ENCODE measurements at places on chromosomes 1 and 21. TPM values are rescaled to one million over a fixed set of nuclear protein-coding genes. Genes with fewer than 3 reads are reported as not detected.

- H3K27me3 ChIP-seq, result no peaks in the 10 kb centered on the region
- DNase-seq, result no peak
- H3K4me3 ChIP-seq, result no peak overlapping the region
- no peaks in the 10 kb centered on the region for H3K4me1 ChIP-seq
- no peaks in the 10 kb centered on the region for H3K36me3 ChIP-seq
- H3K27ac ChIP-seq, result no peak overlapping the region
Measured at GRCh38 chr21:22710721-22711120, 1712.5 kb downstream of the NCAM2 start.

The EXTL2 gene
- total RNA-seq, result 10.8 TPM

GRCh38 chr1:173280899-173281660 lies 73.9 kb upstream of the TNFSF4 start:
- H3K27ac ChIP-seq, result no peak overlapping the region
- no peaks in the 10 kb centered on the region for H3K36me3 ChIP-seq
- no peak for DNase-seq
- H3K4me3 ChIP-seq, result no peak overlapping the region
- peaks cover 4% of the 10 kb centered on the region for H3K27me3 ChIP-seq
- H3K4me1 ChIP-seq, result peaks cover 23% of the 10 kb centered on the region

GRCh38 chr1:30572192-30572591 lies 151.2 kb downstream of the MATN1 start:
- H3K27me3 ChIP-seq, result peaks cover 21% of the 10 kb centered on the region
- DNase-seq, result no peak
- no peak overlapping the region for H3K27ac ChIP-seq
- no peaks in the 10 kb centered on the region for H3K36me3 ChIP-seq
- H3K4me1 ChIP-seq, result no peaks in the 10 kb centered on the region

- no peak for DNase-seq
- no peak overlapping the region for H3K4me3 ChIP-seq
- H3K27me3 ChIP-seq, result no peaks in the 10 kb centered on the region
- H3K36me3 ChIP-seq, result peaks cover 47% of the 10 kb centered on the region
- H3K4me1 ChIP-seq, result peaks cover 61% of the 10 kb centered on the region
Measured at GRCh38 chr1:244445320-244446181, 6.2 kb downstream of the ADSS2 start.

DNA sequence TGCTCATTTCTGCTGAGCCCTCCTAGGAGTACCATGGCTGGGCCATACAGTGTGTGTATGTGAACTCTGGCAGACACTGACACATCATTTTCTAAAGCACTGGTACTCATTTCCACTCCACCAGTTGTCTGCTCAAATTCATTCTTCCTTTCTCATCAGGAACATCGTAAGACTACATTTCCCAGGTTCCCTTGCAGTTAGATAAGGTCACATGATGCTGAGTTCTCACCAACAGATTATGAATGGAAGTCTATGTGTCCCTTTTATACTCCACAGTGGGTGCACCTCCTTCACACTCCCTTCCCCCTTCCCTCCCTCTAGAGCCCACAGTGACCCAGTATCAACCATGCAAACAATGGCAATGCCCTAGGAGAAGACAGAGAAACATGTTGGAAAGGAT lies 38.3 kb upstream of the PAX7 start:
- H3K27ac ChIP-seq, result no peak overlapping the region
- H3K36me3 ChIP-seq, result no peaks in the 10 kb centered on the region
- H3K4me1 ChIP-seq, result no peaks in the 10 kb centered on the region
- peaks cover 32% of the 10 kb centered on the region for H3K27me3 ChIP-seq
- DNase-seq, result no peak
- no peak overlapping the region for H3K4me3 ChIP-seq

- H3K27me3 ChIP-seq, result peaks cover 8% of the 10 kb centered on the region
- no peaks in the 10 kb centered on the region for H3K36me3 ChIP-seq
- no peak overlapping the region for H3K4me3 ChIP-seq
- no peaks in the 10 kb centered on the region for H3K4me1 ChIP-seq
- DNase-seq, result no peak
- H3K27ac ChIP-seq, result peak overlapping the region; percentile 6
Measured at GRCh38 chr1:43473463-43473862, 19.7 kb upstream of the HYI start.

The OVAAL gene
- not detected for total RNA-seq

GRCh38 chr1:163872067-163872466 lies 550.3 kb downstream of the NUF2 start:
- H3K4me3 ChIP-seq, result no peak overlapping the region
- H3K27me3 ChIP-seq, result no peaks in the 10 kb centered on the region
- no peaks in the 10 kb centered on the region for H3K36me3 ChIP-seq
- no peak overlapping the region for H3K27ac ChIP-seq

- H3K4me3 ChIP-seq, result peak overlapping the region; percentile 34
- H3K27me3 ChIP-seq, result no peaks in the 10 kb centered on the region
- peaks cover 80% of the 10 kb centered on the region for H3K4me1 ChIP-seq
- DNase-seq, result peak; percentile 90
- peaks cover 45% of the 10 kb centered on the region for H3K36me3 ChIP-seq
Measured at GRCh38 chr1:230109895-230110667, 43.0 kb downstream of the GALNT2 start.

The PLA2G2F gene
- not detected for total RNA-seq

DNA sequence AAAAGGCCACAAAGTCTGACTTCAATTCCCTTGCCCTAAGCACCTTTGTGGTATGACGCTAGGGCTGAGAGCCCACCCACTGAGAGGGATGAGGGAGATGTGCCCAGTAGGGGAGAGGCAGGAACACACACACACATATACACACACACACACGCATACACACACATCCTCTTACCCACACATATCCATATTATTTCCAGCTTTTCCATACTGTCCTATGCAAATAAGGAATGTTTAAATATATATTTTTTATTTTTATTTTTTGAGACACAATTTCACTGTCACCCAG lies 3.0 kb downstream of the RAB25 start:
- no peaks in the 10 kb centered on the region for H3K36me3 ChIP-seq
- H3K4me3 ChIP-seq, result no peak overlapping the region
- H3K4me1 ChIP-seq, result peaks cover 10% of the 10 kb centered on the region
- no peak for DNase-seq

- H3K36me3 ChIP-seq, result no peaks in the 10 kb centered on the region
- H3K27ac ChIP-seq, result no peak overlapping the region
- no peaks in the 10 kb centered on the region for H3K27me3 ChIP-seq
Measured at GRCh38 chr1:41313661-41314131, 47.5 kb upstream of the FOXO6 start.

The DHRS3 gene
- total RNA-seq, result 163 TPM

DNA sequence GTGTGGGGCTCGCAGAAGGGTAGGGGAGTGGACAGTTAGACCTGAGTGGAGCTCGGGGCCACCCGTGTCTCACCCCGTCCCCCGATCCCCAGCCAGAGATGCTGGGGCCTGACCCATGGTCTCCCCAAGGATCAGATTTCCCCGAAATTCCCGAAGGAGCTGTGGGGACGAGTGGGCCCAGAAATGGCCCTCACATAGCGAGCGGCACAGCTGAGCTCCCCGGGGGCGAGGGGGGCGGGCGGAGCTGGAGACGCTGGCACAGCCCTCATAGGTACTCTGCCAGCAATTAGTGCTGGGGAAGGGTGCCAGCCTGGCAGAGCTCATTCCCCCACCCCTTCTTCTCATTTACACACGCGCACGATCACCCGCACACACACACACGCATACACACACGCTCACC lies 9.2 kb downstream of the CASZ1 start:
- no peaks in the 10 kb centered on the region for H3K4me1 ChIP-seq
- H3K36me3 ChIP-seq, result no peaks in the 10 kb centered on the region
- H3K27ac ChIP-seq, result no peak overlapping the region
- H3K4me3 ChIP-seq, result no peak overlapping the region

The LMX1A gene
- total RNA-seq, result not detected

DNA sequence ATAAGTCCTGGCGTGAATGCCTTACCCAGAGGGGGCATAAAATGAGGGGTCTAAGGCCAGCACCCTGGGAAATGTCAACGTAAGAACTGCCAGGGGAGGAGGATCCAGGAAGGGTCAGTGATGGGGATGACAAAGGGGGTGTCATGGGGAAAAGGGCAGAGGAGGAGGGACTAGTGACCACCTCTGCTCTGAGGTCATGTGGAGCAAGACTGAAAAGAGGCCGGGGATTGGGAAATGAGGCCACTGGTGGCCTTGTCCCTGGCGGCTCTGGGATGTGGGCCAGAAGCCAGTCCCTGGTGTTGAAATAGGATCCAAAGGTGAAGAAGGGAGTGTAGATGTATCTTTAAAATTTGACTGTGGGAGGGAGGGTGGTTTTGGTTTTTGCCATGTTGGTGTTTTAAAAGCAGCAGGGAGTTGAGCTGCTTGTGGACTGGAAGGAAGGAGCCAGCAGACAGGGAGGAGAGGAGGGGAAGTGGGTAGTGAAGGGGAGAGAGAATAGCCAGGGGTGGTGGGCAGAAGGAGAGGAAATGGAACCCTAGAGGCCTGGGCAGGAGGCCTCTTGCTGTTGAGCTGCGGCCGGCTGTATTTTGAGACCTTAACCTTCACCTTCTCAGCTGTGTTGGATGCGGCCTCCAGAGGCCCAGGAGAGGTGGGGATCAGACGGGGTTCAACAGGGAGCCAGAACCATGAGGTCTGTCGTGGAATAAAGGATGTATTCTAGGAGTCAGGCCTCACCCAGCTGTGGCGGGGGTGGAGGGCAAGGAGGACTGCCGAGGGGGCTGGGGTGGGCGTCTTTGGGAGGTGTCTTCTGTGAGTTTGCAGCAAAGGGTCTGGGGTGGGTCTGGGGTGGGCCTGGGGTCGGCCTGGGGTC lies 92.5 kb downstream of the DHRS3 start:
- peaks cover 13% of the 10 kb centered on the region for H3K36me3 ChIP-seq
- no peak overlapping the region for H3K4me3 ChIP-seq
- peak overlapping the region; percentile 52 for H3K27ac ChIP-seq
- no peak for DNase-seq
- H3K27me3 ChIP-seq, result no peaks in the 10 kb centered on the region
- H3K4me1 ChIP-seq, result peaks cover 10% of the 10 kb centered on the region

The SLC22A15 gene
- total RNA-seq, result 0.47 TPM

DNA sequence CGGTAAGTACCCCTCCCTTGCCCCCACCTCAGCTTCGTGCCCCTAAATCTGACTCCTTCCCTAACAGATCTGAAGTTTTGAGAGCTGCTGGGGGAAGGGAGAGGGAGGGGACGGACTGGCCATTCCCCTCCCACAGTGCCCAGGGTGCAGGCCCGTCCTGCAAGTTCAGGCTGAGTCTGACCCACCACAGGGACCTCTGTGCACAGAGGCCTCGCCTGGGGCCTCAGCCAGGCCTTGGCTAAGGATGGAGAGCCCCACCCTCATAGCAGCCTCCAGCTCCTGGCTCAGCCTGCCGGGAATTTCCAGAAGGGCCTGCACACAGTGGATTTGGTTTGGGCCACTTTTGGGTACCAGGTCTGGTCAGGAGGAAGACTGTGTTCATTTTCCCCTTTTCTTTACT lies 31.2 kb upstream of the TNFRSF1B start:
- H3K4me3 ChIP-seq, result no peak overlapping the region
- no peaks in the 10 kb centered on the region for H3K27me3 ChIP-seq
- H3K4me1 ChIP-seq, result peaks cover 22% of the 10 kb centered on the region
- DNase-seq, result no peak
- H3K36me3 ChIP-seq, result no peaks in the 10 kb centered on the region

GRCh38 chr1:36137776-36138175 lies 11.5 kb downstream of the TRAPPC3 start:
- no peak overlapping the region for H3K27ac ChIP-seq
- H3K4me3 ChIP-seq, result no peak overlapping the region
- H3K27me3 ChIP-seq, result no peaks in the 10 kb centered on the region
- DNase-seq, result no peak

The FAM163A gene
- total RNA-seq, result not detected

The LMOD1 gene
- not detected for total RNA-seq

GRCh38 chr1:89810880-89811279 lies 10.0 kb upstream of the LRRC8D start:
- no peak for DNase-seq
- H3K4me1 ChIP-seq, result peaks cover 11% of the 10 kb centered on the region
- H3K4me3 ChIP-seq, result no peak overlapping the region
- H3K27ac ChIP-seq, result no peak overlapping the region

- no peak overlapping the region for H3K4me3 ChIP-seq
- H3K4me1 ChIP-seq, result peaks cover 9% of the 10 kb centered on the region
- no peak for DNase-seq
- no peaks in the 10 kb centered on the region for H3K36me3 ChIP-seq
Measured at GRCh38 chr1:199724049-199724448, 303.5 kb upstream of the NR5A2 start.

The TRIM17 gene
- 1.3 TPM for total RNA-seq

The GJA9 gene
- total RNA-seq, result not detected

DNA sequence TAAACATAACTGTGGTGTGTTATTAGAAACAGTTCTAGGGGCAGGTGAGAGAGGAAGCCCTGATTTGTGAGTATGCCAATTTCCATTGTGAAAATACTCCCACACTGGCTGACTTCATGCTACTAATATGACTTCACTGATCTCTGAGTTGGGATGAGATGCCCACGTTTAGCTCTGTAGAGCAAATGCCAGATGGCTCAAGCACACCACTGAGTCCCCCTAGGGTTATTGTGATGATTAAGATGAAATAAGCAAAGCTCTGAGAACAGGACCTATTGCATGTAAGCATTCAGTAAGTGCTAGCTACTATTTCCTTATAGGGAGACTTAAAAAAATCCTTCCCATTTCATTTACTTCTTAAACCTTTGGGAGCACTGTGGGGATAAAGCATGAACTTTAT lies 117.6 kb downstream of the CENPF start:
- no peaks in the 10 kb centered on the region for H3K4me1 ChIP-seq
- no peaks in the 10 kb centered on the region for H3K27me3 ChIP-seq
- no peak overlapping the region for H3K27ac ChIP-seq
- no peak for DNase-seq

GRCh38 chr1:190595438-190595837 lies 117.8 kb upstream of the BRINP3 start:
- H3K4me3 ChIP-seq, result no peak overlapping the region
- DNase-seq, result no peak
- H3K27me3 ChIP-seq, result no peaks in the 10 kb centered on the region
- H3K4me1 ChIP-seq, result no peaks in the 10 kb centered on the region
- no peak overlapping the region for H3K27ac ChIP-seq

The ZNF648 gene
- total RNA-seq, result not detected

DNA sequence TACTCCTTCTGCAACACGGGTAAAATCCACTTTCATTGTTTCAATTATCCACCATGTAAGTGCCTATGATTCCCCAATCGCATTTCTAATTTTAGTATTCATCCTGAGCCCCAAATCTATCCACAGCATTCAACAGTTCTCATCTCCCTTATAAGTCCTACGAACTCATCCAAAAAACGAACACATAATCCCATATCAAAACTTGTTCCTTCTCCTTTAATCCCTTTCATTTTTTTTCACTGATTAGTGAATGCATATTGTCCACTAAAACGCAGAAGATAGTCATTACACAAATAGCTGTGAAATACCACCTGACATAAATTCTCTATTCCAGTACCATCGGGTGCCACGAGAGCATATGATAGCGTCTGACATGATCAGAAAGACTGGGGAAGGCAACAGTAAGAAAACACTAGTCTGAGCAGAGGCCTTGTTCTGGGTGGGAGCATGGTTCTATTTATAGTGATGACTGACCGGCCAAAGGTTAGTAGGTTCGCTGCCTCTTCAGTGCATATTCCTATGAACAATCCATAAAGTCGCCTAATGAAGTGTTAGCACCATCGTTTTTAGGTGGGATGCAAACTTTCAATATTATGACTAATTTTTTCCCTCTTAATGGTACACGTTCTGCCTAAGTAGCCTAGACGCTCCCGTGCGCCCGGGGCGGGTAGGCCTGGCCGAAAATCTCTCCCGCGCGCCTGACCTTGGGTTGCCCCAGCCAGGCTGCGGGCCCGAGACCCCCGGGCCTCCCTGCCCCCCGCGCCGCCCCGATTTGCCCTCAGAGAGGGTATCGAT lies 648 bp downstream of the ATP5PF start:
- peaks cover 44% of the 10 kb centered on the region for H3K4me1 ChIP-seq
- peak overlapping the region; percentile 100 for H3K27ac ChIP-seq
- peak; percentile 43 for DNase-seq
- peaks cover 5% of the 10 kb centered on the region for H3K27me3 ChIP-seq

The LEFTY2 gene
- total RNA-seq, result not detected
